ENCODE measurements at places on chromosomes 16 and 17. TPM values are rescaled to one million over a fixed set of nuclear protein-coding genes. Genes with fewer than 3 reads are reported as not detected.

DNA sequence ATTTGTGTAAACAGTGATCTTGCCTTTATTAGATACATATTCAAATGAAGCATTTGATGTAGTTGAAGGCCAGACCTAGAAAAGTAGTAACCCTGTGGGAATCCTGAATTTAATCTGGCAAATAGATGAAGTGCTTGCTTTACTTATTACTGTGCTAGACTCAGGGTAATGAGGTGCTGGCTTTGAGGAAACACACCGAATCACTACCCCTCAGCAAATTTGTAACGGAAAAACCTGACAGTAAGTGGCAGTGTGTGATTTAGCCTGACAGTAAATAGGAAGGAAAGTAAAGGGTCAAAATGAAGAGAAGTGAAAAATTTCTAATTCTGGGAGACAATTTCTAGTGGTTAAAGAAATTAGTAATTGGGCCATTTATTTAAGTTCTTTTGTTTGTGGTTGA lies 90.2 kb downstream of the MAP2K4 start:
- DNase-seq = no peak

Gene TMEM220
- 1.3 TPM for polyA plus RNA-seq

DNA sequence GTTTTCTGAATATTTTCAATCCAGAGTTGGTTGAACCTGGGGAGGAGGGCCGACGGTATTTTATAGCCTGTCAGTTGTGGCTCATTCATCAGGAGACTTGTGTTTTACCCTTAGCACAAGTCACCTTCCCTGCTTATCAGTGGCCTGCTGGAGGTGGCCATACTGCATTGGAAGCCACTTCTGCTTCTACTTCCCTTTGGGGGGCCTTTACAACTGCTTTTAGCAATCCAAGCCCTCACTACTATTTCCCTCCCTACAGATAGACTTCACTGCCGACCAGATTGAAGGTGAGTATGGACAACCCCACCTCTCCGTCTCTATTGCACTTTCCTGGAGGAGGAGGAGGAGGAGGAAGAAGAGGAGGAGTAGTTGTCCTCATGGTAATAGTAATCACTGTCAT lies 4.4 kb downstream of the MYL4 start:
- no peak for DNase-seq

DNA sequence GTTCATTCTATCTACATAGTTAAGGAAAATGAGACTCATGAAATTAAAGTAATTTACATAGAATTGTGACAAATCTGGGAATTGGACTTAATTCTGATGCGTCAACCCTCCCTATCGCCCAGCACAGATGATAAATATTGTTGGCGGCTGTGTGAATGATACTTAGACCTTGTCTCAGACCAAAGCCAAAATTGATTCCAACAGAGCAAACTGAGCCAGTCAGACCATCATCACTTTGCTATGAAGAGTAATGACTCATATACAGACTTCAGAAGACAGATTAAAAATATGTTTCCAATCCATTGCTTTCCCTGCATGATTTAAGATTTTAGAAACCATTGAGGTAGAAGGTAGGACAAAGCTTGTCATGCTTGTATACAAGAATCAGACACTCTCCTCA lies 1156.7 kb upstream of the CDH8 start:
- no peak for DNase-seq

- DNase-seq = no peak
These were observed 16.3 kb downstream of the MEOX1 start for GRCh38 chr17:43645450-43645764.

GRCh38 chr17:52482271-52482670 lies 323.8 kb upstream of the CA10 start:
- DNase-seq = no peak
